ENCODE measurements at places on chromosomes 5 and 9.

GRCh38 chr9:134024214-134024792 lies 978 bp upstream of the BRD3OS start:
- no peak for DNase-seq

- peak; percentile 56 for DNase-seq
Measured at GRCh38 chr5:151092762-151093161, 11.9 kb upstream of the TNIP1 start.

- DNase-seq: no peak
Measured at GRCh38 chr5:158099571-158100105, 240.7 kb upstream of the CLINT1 start.

- no peak for DNase-seq
Measured at GRCh38 chr5:38931731-38932130, 85.9 kb downstream of the OSMR start.

DNA sequence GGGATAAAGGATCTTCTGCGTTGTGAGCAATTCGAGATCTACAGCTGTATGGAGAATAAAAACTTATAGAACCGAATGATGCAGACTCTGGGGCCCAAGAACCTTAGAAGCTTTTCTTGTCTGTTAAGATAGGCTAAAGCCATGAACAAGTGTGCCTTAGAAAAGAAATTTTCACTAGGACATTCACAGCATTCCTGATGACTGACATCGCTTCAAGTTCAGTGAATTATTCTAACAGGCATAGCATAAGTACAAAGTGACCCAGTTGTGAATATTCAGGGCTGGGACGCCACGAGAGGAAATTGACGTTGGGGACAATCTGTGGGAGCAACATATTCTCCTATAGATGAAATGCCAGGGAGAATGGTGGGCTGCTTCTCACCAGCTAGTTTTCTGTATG lies 32.0 kb upstream of the PANK3 start:
- no peak for DNase-seq

Data from fibroblast of the conjunctiva (primary cell).